NCI-H774 (cell line): ENCODE measurements at places on chromosomes 6 and 20.

GRCh38 chr6:122069932-122070331 lies 329.5 kb upstream of the HSF2 start:
- DNase-seq, result no peak

DNA sequence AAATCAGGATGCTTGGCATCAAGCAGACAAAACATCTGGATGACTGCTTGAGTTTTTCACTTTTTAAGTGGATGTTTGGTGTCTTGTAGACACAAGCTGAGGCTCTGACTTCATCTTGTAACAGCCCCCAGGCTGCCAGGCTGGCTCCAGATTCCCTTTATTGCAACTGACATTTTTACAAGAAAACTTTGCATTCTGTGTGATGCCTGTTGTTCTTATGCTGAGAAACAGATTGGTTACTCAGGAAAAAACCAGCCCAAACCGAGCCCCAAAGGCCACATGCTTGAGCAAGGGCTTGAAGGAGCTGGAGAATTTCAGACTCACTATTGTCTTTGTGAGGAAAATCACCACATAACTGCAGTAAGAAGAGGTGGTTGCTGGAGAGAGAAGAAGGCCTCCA lies 98.4 kb upstream of the PREP start:
- DNase-seq, result no peak

DNA sequence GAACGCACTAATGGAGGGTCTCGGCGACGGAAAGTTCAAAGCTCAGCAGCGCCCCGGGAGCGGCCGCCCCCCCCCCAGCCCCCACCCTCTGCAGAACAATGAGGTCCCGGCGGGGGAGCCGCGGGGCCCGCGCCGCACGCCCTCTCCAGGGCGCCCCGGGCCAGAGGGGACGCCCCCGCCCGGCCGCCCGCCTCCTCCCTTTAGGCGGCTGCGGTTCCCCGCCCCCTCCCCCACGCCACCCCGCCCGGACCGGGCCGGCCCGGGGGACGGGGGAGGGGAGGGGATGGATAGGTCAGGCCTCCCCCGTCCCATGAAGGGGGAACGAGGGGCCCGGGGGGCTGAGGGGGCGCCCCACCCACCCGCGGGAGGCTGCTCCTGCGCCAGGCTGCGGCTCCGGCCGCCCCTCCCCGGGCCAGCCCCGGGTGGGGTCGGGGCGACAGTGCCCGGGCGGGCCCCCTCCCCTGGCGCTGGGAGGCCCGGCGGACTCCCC lies 1.5 kb downstream of the NOL4L start:
- DNase-seq, result no peak

DNA sequence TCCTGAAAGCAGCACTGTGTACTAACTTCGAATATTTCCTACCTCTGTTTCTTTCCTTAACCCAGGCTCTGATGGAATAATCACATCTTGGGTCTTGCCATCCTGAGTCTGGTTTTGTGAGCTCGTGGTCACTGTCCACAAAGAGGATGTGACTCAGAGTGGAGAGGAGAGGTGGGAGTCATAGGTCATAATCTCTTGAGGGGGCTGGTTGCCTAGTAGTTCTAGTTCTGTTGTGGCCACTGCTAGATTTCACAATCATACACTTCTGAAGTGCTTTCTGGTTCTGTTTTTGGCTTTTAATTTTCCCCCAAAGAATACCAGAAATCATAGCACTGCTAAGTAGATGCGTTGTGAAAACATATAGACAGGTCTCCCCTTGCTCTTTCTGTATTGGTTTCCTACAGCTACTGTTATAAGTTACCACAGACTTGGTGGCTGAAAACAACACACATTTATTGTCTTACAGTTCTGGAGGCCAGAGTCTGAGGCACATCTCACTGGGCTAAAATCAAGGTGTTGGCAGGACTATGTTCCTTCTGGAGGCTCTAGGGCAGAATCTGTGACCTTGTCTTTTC lies 102.8 kb downstream of the NRSN1 start:
- DNase-seq, result no peak

DNA sequence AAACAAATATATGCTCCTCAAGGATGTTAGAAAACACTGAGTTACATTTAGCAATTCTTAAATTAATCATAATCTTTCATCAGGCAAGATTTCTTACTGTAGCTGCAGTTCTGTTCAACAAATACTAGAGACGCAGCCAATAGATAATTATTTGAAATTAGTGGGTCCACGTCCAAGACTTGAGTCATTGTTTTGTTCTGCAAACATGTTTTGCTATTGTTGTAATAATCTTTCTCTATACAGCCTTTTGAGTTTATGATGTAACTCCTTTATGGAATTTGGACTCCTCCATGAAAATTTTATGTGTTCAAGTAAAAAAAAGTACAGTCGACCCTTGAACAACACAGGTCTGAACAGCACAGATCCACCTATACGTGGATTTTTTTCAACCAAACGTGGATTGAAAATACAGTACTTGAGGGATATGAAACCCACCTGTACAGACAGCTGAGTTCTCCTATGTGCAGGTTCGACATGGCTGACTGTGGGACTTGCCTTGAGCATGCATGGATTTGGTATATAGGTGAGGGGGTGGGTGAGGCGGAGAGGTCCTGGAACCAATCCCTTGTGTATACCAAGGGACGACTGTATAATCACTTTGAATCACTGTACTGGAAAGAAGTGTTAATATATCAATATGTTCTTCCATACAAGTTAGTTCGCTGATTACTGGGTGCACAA lies 41.3 kb upstream of the SLC22A16 start:
- DNase-seq, result no peak
